ENCODE measurements at places on chromosomes 3 and 15. TPM values are rescaled to one million over a fixed set of nuclear protein-coding genes. Genes with fewer than 3 reads are reported as not detected.

Gene RARRES1
- not detected for total RNA-seq

Gene ACTRT3
- 0.64 TPM for total RNA-seq

Gene EXD1
- under 0.01 TPM for total RNA-seq

Gene PROS1
- 4.2 TPM for total RNA-seq

Gene SLC26A6
- 33.8 TPM for total RNA-seq

Gene CHAC1
- 59.8 TPM for total RNA-seq

Gene ARPP21
- not detected for total RNA-seq

Gene PLS1
- total RNA-seq: 17.1 TPM

Gene PLA2G4F
- total RNA-seq: 10.2 TPM

Gene MYO5A
- total RNA-seq: 29.5 TPM

Gene ZXDC
- total RNA-seq: 23.3 TPM

Gene GOLGA8K
- total RNA-seq: 0.26 TPM

Gene TMEM212
- not detected for total RNA-seq

Gene ZMAT3
- 15.3 TPM for total RNA-seq

Gene IL12A
- total RNA-seq: 0.26 TPM

Gene SSUH2
- 0.13 TPM for total RNA-seq

Gene CCR8
- not detected for total RNA-seq

Gene MYO5C
- 17.8 TPM for total RNA-seq

Gene CHST13
- total RNA-seq: not detected

Gene SGO1
- under 0.01 TPM for total RNA-seq
